ENCODE measurements at places on chromosomes 11 and 22.
A peak's percentile ranks its signal among the peaks of the same experiment; 100 is the strongest.

DNA sequence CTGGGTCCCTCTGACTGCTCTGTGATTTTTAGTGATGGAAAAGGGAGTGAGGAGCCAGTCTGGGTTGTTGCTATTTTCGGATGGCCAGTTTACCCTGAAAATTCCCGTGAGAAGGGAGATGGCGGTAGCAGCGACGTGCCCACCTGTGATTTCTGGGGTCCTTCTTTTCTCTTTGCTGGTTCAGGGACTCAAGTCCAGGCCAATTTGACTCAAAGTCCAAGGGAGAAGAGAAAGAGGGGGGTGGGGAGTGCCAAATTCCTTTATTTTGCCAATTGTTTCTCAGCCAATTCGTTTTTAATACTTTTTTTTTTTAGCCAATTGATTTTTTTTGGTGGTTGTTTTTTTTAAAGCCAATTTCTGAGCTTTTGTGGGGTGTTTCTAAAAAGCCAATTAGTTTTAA is 6.9 kb downstream of the IGF2 start:
- no peak for DNase-seq

DNA sequence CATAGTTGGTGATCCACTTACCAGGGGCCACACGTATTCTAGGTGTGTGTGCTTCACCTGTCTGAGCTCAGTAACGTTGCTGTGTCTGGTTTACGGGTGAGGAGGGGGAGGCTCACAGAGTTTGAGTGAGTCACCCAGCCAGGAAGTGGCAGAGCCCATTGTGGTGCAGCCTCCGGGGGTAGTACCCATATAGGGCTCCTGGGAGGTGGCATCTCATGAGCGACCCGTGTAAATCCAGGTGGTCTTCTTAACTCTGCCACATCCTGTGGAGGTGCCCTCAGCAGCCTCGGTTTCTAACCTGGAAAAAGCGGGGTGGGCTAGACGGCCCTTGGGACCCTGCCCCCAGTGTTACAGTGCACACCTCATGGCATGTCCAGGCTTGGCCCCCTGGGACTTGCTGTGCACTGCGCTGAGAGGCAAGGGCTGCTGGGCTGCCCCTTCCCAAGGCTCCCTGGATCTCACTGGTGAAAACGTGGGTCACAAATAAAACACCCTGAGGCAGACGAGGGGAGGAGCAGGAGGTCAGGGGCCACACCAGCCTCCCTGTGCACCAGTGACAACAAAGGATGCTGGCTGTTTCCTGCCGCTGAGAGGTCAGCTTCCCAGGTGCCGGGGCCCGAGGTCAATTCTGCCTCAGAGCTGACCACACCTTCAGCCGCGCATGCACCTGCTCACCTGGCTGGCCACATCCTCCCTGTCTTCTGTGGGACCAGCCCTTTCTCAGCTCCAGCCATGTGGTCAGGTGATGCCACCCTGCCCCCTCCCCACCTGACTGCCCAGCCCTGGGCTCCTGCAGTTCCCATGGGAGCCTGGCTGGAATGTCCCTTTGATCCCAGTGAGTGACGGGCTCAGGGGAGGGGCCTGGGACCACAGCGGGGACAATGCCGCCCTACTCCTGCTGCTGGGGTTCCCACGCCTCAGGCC is 305.1 kb downstream of the CTTN start:
- no peak for DNase-seq

DNA sequence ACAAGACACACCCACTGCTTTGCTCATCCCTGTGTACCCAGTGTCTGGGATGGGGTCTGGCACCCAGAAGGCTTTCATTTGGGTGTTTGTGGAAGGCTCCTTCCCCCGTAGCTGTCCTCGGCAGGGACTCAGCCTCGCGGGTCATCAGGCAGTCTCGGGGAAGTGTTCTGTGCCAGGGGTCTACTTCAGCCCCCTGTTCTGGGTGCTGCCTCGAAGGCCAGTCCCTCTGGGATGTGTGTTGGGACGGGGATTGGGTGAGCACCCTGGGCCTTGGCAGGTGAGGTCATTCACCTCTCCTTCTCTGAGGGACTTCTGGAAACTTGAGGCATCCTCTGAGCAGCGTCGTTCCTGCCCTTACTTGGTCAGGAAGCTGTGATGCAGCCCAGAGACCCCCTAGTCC is 65.5 kb downstream of the RPUSD4 start:
- no peak for DNase-seq

DNA sequence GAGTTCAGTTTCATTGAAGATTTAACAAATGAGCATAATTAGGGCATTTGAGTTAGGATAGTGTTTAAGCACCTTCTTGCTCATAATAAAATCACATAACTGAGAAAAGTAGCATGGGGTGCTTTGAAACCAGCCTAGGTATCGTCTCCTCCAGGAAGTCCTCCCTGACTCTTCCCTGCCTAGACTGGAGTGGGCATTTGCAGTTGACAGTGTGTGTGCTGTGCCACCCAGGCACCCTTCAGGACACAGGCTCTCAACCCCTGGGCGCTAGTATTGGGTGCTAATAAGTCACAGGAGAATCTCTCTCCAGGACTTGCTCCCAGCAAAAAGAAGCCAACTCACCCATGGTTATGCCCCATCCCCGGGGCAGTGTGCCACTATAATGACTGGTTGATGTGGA is 584.1 kb downstream of the INSC start:
- no peak for DNase-seq

- no peak for DNase-seq
Observed at GRCh38 chr11:70409437-70409836, 11.1 kb downstream of the CTTN start.

- no peak for DNase-seq
Observed at GRCh38 chr11:101508370-101508769, 75.4 kb downstream of the TRPC6 start.

- DNase-seq, result no peak
Observed at GRCh38 chr11:59854871-59855270, 9.6 kb upstream of the CBLIF start.

- peak; percentile 33 for DNase-seq
Observed at GRCh38 chr11:94183886-94184264, 55.2 kb downstream of the PANX1 start.

GRCh38 chr22:27452245-27452644 is 349.3 kb downstream of the MN1 start:
- no peak for DNase-seq

DNA sequence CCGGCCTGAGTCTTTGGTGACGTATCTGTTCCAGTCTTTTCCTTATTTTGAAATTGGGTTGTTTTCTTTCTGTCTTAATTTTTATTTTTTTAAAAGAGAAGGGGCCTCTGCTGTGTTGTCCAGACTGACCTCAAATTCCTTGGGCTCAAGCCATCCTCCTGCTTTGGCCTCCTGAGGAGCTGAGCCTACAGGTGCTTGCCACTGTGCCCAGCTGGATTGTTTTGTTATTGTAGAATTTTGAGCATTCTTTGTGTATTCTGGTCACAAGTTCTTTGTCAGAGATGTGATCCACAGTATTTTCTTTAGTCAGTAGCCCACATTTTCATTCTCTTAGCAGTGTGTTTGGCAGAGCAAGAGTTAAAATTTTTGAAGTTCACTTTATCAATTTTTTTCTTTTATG is 100.1 kb downstream of the ATXN10 start:
- DNase-seq, result no peak

GRCh38 chr11:113668255-113668654 is 37.9 kb downstream of the TMPRSS5 start:
- no peak for DNase-seq

DNA sequence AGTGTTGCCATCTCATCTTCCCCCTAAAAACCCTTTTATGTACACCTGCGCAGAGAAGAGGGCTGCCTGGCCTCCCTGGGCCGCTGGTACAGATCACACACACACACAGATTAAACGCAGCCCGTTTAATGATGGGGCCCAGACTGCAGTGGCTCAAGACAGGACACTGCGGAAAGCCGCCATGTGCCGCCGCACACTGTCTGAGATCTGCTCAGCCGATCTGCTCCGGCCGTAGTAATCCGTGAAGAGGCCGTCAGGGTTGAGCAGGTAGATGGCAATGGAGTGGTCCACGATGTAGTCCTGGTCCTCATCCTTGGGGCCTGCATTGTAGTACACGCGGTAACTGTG is 2.0 kb downstream of the SCO2 start:
- no peak for DNase-seq

DNA sequence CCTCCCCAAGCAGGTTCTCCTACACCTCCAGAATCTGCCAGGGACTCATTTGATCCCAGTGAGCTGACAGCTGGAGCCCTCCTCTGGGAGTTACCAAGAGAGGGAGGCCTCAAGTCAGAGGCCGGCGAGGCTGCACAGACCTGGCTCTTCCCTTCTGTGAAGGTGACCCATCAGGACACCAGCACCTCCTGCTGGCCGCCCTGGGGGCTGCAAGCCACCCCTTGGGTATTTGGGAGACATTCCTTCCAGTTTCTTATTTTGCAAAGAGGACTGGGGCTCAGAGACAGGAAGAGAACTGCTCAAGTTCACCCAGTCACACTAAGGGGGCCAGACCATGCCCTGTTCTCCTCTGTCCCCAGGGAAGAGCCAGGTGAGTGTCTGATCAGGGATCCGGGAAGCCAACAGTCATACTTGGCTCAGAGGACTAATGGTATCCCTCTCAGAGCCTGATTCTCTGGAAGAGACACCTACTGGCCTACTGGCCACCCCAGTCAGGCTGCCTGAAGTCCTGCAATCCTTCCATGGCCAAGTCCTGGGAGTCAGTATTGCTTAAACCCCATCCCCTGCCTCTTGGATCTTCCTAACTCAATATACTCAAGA is 40.5 kb upstream of the RIC3 start:
- no peak for DNase-seq
